Bone marrow (tissue), 2 donors: ENCODE measurements at places on chromosomes 4 and X.

- DNase-seq = peak; percentile 74
Observed at GRCh38 chr4:83285055-83285407, 433 bp upstream of the COQ2 start.

DNA sequence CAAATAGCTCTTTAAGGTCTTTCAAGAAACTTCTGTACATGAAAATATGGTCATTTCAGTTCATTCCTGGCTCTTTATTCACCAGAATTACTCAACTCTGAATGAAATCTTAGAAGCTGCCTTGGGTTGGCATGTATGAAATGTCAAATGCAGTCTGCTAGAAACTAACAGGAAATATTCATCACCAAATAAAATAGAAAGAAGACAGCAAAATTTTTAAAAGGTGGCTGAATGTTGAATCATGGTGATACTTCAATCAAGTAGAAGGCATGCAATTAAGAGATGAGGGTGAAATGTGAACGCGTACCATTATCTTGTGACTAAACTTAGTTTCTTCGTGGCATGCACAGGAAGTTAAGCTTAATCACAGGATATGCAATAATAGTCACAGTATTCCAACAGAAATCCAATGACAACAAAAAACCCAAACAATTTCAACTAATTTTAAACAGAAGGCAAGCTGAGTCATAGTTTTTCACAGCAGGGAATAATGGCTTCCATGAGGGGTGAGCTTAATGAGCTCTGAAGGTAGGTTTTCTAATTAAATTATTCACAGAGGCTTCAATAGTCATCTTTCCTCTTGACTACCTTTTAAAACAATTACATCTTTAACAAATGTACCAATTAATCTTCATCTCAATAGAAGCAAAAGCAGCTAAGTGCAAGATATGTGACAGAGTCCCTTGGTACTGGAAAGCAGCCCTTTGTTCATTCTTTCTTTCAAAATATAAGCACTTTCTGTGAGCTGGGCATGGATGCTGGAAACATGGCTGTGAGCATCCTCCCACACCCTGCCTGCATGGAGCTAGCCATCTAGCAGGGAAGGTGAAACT, 44.5 kb downstream of the SCFD2 start:
- no peak for DNase-seq

DNA sequence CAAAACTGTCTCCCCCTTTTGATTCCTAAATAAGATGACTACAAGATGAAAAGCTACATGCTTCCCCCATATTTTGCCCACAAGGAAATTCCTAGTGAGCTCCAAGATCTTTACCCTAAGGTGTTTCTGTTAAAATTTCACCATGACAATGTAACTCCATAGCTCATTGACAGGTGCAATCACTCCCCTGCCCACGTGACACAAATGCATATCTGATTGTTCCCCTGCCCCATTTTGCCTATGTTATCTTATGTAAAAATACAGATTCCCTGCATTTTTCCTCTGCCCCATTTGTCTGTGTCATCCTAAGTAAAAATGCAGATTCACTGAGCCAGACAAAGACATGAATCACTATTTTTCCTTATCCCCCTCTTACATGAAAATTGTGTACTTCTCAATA, 66.7 kb downstream of the GPRASP3 start:
- DNase-seq = no peak

- no peak for DNase-seq
Observed at GRCh38 chr4:143616771-143617170, 83.7 kb downstream of the FREM3 start.

- DNase-seq = no peak
Observed at GRCh38 chr4:124890522-124890921, 178.0 kb upstream of the ANKRD50 start.

DNA sequence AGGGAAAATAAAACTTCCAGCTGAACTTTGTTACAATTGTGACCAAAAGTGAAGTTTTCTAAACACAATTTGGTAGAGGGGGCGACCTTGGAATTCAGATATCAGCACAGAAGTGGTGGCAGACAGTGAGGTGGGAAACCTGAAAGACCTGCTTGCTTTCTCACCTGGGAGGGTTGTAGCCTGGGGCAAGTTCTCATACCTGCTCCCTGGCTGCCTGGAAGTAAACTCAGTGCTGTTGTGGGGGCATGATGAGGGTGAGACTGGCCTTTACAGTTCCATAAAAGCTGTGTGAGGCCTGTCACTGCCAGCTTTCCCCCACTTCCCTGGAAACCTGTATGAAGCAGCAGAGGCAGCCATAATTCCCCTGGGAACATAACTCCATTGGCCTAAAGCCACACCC, 1180.2 kb downstream of the FAM133A start:
- no peak for DNase-seq

- no peak for DNase-seq
Observed at GRCh38 chr4:30920043-30920442, 199.9 kb downstream of the PCDH7 start.

DNA sequence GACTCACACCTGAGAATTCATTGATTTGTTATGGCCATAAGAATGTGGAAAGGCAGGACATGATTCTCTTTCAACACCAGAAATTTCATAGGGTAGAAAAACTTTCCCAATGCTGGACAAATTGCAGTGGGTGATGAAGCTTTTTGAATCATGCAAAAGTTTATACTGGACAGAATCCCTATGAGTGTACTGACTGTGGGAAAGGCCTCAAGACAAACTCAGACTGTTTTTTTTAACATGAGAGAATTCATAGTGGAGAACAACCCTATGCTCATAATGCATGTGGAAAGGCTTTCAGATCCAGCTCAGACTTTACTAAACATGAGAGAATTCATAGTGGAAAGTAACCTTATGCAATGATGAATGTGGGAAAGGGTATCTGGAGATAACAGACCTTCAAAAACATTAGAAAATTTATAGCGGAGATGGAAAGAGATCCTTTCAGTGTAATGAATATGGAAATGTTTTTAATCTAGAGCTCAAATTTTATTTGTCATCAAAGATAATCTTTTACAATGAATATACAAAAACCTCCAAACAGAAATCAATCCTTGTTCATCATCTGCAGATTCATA, 36.2 kb upstream of the MAGED1 start:
- no peak for DNase-seq

GRCh38 chrX:71542825-71543224, 9.9 kb downstream of the OGT start:
- DNase-seq = no peak

- no peak for DNase-seq
Observed at GRCh38 chr4:54556587-54556986, 101.2 kb upstream of the KIT start.

DNA sequence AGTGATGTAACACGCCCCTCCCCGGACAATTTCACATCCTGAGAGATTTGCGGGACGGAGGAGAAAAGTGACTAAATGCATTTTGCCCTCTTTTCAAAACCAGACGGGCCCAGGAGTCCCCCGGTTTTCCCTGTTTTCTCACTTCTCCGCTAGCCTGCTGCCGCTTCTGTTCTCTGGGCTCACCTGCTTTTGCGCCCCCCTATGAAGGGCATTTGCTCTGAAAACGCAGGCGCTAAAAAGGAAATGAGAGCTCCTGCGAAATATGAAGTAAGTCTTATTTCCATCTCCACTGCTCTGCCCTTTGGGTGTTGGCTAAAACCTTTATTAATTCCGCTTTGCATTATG, 613 bp upstream of the TMEM47 start:
- no peak for DNase-seq

GRCh38 chr4:91497892-91498291, 805.9 kb upstream of the GRID2 start:
- DNase-seq = no peak

GRCh38 chr4:21476757-21477156, 471.8 kb downstream of the KCNIP4 start:
- DNase-seq = no peak

- peak; percentile 46 for DNase-seq
Observed at GRCh38 chr4:37803348-37803973, 23.0 kb upstream of the PGM2 start.

- DNase-seq = no peak
Observed at GRCh38 chrX:151776181-151776731, 41.7 kb downstream of the CNGA2 start.

DNA sequence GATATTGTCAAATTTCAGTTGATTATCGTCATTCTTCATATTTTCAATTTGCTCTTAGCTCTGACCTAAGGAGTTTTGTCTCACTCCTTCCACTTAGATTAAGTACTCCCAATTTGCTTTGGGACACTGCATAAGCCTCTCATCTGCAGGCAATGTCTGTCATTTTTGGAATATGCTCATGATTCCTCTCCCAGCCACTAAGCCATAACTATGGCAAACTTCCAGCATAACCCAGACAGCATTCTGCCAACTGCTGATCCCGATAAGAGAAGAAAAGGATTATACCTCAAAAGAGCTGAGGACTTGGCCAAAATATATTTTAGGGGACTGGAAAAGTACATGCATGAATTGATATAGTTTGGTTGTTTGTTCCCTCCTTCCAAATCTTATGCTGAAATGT, 444.4 kb downstream of the GABRG1 start:
- DNase-seq = no peak
